ENCODE measurements at places on chromosomes 3 and 15.

DNA sequence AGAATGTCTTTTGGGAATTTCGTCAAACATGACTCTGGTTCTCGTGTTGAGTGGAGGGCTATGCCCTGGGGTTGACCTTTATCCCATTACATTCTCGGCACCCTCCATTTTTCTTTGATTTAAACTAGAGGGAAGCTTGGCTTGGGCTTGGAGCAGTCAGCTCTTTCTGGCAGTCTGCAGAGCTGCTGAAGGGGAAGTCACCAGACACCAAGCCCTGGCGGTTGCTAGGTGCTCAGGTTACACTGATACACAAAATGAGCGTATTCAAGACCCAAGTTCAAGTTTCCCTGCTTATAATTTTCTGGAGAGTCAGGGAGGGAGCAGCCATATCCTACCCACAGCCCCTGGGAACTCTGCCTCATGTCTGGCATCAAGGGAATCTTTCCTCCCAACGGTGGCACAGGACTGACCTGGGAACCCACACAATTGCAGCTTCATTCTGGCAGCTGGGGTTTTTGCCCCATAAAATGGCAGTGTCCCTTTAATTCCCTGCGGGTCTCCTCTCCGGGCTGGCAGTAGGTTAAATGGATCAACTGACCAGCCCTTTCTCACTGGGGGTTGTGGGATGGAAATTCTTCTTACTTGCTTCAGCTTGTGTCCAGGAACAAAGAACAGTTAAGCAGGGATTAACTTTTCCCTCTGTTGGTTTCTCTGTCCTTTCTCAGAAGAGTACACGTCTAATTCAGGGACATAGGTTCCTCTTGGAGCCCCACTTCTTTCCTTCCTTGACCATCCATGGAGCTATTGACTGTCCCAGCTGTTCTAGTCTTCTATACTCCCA, 110.0 kb upstream of the DLG1 start:
- DNase-seq: no peak

- DNase-seq: no peak
Observed at GRCh38 chr3:128426128-128426921, 40.4 kb downstream of the DNAJB8 start.

DNA sequence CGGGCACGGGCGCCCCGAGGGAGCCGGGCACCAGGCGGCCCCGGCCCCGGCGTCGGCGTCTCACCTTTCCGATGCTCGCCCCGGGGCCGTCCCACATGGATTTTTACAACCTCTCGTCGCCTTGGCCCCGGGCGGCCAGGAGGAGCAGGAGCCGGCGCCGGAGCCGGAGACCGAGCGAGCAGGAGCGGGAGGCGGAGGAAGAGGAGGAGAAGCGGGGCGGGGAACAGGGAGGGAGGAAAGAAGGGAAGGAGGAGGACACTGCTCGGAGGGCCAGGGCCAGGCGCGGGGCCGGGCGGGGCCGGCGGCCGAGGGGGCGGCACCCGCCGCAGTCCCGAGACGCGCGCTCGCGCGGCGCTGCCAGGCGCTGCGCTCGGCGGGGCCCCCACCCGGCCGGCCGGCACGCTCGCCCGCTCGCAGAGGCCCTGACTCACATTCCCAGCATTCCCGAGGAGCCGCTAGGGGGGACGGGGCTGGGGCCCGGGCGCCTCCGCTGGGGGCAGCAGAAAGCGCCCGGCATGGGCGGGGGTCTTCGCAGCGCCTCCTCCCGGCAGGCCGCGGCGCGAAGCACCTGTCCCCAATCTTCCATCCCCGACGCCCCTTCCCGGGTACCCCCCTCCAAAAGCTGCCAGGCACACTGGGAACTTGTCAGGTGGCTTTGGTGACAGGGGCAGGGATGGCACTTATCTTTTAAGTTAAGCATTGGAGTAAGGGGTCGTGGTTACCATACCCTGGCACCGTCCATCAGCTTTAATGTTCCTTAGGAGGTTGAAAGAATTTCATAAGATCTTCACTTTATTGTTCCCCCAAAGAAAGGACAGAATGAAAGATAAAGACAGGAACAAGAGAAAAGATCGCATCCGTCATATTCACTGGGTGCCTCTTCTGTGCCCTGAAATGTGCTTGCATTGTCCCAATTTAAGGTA, at the start of gene ERC2:
TSS of gene ERC2 (minus strand) at position 284 of the 923 bp plus-strand sequence.
- no peak for DNase-seq

DNA sequence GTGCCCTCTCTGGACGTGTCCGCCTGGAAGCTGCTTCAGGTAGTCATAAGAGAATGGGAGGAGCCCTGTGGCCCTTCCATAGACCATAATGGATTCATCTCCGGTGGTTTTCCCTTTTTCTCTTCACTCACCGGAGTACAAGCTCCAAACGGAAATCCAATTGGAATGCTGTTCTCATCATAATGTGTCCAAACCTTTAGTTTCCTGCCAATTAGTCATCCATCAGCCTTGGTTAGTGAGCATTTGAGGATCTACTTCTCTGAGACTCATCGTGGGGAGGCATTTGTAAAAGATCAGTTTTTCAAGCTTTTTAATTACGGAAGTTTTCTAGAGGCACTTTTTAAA, 34.9 kb downstream of the ABHD2 start:
- no peak for DNase-seq

Data from AG04449 (cell line).